ENCODE measurements at places on chromosomes 11 and 22. TPM values are rescaled to one million over a fixed set of nuclear protein-coding genes. Genes with fewer than 3 reads are reported as not detected.

The CRYAB gene
- total RNA-seq, result 13.0 TPM

The OSM gene
- not detected for total RNA-seq

The PRG2 gene
- total RNA-seq, result not detected

The ELFN2 gene
- total RNA-seq, result 5.9 TPM

The DDX10 gene
- 42.7 TPM for total RNA-seq

The MUC6 gene
- total RNA-seq, result not detected

The PATE4 gene
- total RNA-seq, result not detected
